ENCODE measurements at places on chromosomes 3 and 15.
A peak's percentile ranks its signal among the peaks of the same experiment; 100 is the strongest.

DNA sequence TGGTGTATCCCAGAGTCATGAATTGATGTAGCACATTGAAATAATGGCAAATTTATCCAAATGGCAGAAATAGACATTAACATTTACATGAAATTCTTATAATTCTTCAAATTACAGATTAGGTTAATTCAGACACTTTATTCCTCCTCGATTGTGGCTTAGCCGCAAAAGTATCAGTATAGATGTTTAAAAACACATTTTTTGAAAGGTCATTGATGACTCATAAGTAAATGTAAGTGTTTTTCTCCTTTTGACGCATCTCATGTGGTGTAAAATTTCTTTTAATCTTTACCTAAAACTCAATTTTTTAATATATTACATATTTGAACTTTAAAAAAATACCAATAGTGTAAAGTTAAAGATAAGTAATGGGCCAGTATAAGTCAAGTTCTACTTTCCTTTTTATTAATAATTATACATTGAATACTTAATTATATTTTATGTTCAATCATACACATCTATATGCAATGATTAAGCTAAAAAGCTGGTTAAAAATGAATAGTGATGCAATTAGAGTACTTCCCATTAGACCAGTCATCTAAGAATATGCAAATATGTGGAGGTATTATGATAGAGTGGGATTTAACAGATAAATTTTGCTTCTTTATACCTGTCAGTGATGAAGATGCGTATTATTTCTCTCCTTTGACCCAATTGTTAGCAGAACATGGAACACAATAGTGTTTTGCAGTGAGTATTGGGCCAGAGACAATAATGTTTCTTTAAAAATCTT is 678.1 kb upstream of the DPPA4 start:
- no peak for DNase-seq

GRCh38 chr15:40295877-40296560 is 11.7 kb downstream of the PLCB2 start:
- DNase-seq = no peak

DNA sequence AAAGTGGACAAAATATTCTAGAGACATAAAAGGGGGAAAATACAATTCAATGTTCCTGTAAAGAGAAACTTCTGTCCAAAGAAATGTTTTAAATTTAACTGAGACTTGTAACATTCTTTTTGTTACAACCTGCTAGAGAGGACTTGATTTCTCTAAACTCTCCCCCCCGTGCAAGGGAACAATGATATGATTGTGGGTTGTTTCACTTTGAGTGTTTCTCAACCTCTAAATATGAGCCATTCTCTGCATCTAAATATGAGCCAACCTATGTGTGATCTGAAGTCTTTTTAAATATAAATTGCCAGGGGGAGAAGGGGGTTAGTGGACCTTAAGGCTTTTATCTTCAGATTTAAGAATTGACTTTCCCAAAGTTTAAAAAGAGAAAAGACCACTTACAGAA is 14.6 kb downstream of the ZNF860 start:
- DNase-seq = peak; percentile 16

DNA sequence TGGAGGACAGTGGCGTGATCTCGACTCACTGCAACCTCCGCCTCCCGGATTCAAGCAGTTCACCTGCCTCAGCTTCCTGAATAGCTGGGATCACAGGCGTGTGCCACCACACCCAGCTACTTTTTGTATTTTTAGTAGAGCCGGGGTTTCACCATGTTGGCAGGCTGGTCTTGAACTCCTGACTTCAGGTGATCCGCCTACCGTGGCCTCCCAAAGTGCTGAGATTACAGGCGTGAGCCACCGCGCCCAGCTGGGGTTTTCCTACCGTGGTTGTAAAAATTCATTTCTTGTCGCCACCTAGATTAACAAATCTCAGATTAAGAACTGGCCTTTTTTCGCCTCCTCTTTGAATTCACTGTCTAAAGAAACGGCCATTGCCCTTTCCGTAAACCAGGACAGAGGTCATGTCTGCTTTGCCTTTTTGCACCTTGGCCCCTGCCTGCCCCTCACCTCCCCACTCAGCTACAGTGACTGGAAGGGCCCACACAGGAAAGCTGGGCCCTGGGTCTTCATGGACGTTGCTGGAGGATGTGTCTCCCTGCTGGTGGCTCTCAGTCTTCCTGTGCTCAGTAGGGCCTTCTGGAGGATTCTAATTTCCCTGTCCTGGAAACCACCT is 17.2 kb downstream of the ZNF710 start:
- peak; percentile 31 for DNase-seq

DNA sequence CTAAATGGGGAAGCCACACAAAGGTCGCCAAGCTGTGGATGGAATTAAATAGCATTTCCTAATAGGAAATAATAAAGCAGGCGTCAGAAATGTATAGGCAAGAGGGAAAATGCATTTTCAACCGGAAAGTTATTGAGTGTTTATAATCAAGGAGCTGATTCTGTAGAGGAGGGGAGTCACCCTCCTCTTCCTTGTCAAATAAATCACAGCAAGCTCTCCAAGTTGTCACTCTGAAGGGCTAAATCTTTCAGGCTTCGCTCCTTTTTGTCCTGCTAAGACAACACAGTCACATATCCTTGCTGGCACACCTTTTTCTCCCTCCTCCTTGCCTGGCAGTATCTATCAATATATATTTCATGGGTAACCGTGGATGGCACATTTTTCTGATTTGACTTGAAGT is 338.4 kb downstream of the SATB1 start:
- no peak for DNase-seq

GRCh38 chr15:85760531-85761371 is 34.0 kb downstream of the KLHL25 start:
- no peak for DNase-seq

- no peak for DNase-seq
Measured at GRCh38 chr15:88744548-88745020, 58.7 kb upstream of the ACAN start.

- DNase-seq = no peak
Measured at GRCh38 chr3:124826703-124827102, 60.5 kb downstream of the ITGB5 start.

DNA sequence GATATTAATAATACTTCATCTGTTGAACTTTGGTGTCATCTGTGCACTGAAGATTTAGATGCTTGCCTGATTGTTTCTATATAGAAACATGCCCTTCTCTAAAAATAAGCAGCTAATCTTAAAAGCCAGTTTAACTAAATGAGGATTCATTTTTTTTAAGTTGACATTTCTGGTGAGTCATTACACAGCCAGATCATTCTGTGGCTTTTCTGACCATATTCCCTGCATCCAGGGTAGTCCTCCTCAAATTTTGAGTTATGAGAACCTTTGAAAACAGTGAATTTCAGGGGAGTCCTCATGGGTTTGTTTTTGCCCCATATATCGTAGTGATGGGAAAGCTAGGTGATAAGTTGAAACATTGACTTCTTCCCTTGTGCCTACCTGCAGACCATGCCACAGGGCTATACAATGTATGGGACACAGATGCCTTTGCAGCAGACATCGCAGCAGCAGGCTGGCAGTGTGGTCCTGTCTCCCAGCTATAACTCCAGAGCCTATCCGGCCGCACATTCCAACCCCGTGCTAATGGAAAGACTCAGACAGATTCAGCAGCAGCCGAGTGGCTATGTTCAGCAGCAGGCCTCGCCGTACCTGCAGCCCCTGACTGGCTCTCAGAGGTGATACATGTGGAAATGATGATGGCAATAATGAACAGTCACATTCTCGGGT is 26.5 kb upstream of the P2RY12 start:
- DNase-seq = no peak

DNA sequence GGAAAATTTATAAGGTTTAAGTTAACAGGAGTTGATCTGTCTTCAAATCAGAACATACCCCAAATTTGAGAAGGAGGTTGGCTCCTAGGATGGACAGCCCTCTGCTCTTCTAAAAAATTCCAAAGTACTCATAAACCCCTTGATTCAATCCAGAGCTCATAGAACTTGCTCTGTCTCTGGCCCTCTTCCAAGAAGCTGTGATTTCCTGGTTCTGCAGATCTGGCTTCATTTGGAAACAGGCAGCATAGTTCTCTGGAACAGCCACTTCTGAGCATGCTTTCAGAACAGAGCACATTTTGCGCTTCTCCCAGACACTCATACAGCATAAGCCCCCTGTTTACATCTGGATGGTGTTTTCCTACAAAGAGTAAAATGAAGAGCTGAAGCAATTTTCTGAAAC is 96.7 kb downstream of the KBTBD8 start:
- no peak for DNase-seq

DNA sequence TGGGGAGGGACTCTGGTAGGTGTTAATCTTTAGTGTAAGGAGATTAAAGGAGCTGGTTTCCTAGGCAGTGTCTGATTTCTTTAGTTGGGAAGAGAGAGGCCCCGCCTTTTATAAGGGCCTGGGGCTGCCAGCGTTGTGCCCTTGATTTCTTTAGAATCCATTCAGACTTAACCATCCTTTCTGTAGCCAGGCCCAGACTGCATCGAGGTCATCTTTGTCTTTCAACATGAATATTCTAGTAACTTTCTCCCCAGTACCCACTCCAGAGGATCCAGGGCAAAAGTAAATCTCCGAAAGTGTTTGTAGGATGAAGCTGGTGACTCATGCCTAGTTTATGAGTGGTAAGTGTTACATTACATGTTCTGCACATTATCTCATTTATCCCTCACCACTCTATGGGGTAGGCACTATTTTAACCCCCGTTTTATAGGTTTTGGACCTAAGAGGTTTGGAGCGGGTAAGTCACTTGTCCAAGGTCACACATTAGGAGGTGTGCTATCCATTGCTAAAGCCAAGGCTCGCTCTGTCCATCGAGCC is 11.8 kb upstream of the USP3 start:
- DNase-seq = no peak

DNA sequence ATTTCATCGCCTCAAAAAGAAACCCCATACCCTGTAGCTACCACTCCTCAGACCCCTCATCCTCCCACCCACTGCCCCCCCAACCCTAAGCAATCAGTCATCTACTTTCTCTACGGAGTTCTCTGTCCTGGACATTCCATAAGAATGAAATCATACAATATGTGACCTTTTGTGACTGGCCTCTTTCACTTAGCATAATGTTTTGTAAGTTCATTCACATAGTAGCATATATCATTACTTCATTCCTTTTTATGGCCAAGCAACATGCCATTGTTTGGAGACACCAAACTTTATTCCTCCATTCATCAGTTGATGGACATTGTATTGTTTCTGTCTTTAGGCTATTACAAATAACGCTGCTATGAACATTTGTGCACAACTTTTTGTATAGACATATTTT is 64.2 kb downstream of the TNIK start:
- DNase-seq = no peak

GRCh38 chr3:189238071-189238470 is 66.3 kb downstream of the TPRG1 start:
- DNase-seq = no peak

DNA sequence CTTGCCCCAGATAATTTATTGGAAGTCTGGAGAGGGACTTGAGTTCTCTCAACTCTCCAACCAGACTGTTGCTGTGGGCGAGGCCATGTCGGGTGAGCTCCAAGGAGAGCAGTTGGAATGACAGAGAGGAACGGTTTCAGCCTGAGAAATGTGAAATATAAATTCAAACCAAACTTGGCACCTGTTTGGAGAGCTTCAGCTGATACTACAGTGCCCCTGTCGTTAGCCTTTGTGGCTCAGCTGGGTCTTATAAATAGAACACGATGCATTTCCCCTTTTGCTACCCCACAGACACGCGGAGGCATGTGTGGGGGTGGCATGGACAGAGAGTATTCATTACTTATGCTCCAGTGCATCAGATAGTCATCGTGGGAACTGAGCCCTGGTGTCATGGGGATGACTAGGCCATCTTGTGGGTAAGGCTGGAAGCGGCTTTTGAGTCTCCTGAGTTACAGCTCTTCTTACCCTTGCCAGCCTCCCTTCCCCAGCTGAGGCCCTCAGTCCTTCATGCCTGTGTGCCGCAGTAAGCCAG is 15.6 kb downstream of the SMAD3 start:
- peak; percentile 85 for DNase-seq
